SW480 (cell line): ENCODE measurements at places on chromosomes 6 and 20.

DNA sequence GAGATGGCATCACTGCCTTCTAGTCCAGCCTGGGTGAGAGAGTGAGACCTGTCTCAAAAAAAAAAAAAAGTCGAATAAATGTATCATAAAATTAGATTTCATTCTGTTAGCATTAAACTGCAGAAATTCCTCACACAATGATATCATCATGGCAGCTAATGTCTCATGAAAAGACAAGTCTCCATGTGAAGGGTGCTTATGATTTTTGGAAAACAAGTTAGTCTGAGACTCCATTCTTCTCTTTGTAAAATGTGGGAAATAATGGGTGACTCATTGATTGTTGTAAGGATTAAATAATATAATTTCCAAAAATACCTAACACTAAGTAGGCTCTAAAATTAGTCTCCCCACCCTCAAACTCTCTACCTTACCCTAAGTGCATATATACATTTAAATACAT lies 49.6 kb upstream of the CDYL start:
- no peak for DNase-seq

GRCh38 chr6:41584205-41584604 lies 38.0 kb downstream of the FOXP4 start:
- no peak for DNase-seq

DNA sequence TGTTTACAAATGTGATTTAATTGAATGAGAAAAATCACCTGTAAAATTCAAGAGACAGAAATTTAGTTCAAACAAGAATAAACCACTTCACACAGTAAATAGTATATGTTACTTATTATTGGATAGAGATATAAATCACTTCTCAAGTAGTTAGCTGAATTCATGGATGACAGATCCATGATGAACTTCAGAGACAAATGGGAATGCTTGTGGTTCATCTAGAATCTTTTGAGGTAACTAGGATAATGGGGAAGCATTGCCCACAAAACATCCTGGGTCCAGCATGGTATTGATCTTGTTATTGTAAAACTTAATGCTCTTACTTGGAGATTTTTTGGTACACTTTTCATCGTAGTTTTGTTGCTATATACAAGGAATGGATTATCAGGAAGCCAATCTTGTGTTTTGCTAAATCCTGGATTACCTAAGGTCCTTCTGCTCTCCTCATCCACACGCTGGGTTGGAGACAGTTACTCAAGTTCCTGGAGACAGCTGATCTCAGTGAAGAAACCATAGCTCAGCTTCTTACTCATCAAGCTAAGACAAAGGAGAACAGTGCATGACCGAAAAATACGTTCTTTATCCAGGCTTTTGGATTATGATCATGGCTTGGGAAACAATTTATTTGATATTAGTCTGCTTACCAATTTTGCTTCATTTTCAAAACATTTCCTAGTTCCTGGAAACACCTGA lies 142.5 kb upstream of the PREP start:
- no peak for DNase-seq

DNA sequence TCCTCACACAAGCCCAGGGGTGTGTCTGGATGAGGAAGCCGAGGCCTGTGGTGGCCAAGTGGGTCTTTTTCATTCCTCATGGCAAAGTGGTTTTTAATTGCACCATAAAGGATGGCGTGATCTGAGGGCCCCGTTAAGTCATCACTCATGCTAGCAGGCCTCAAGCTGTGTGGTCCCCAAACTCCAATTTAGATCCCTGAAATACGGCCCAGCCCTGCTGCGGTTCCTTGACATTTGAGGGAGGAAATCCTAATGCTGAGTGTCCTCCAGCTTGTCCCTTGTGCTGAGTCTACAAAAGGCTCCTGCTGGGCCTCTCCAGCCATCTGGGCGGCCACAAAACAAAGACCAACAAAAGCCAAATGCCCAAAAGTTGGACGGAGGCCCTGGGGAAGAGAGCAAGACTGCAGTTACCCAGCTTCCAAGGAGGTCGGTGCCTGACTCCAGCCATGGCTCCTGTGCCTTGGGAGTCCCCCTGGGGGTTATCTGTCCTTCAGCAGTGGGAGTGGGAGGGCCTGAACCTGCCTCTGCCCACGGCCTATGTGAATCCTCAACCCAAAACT lies 162.3 kb upstream of the PDE10A start:
- no peak for DNase-seq

- DNase-seq: no peak
Observed at GRCh38 chr6:161254464-161255253, 19.2 kb downstream of the AGPAT4 start.

DNA sequence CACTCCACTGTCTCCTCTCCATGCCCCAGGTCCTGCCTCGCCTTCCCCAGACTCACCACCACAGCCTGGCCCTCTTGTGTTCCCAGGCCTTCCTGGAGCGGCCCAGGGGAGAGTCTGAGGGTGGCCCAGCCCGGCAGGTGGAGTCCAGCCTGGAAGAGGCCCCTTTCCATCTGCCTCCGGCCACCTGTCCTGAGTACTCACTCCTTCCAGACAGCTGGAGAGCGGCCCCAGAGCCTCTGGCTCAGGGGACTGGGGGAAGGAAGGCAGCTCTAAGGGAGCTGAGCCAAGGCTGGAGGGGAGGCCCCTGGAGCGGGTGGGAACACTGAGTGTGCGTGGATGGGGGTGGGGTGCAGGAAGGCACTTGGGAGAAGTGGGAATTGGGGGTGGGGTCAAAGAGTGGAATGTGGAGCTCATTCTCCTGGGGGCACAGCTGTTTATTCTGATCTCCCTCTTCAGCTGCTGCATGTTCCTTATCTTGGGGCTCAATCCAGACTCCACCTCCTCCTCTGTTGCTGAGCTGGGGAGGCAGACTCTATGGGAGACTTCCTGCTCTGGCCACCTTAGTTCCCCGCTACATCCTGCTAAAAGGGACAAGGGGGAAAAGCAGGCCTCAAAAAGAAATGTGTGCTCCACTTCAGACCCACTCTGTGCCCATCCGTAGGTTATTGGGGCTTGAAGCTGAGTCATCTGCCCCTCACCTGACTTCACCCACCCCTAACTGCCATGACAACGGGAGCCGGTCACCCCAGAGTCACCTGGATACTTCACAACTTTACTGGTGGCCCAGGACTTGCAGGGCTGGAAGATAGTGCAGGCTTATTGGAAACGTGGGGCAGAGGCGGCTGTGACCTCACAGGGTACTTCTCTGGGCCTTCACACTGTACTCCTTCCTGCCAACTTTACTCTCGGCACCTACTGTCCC lies 19.5 kb upstream of the TAF8 start:
- DNase-seq: no peak

GRCh38 chr20:63295422-63295821 lies 2.4 kb downstream of the COL20A1 start:
- DNase-seq: peak; percentile 38

GRCh38 chr20:34220561-34220960 lies 20.7 kb upstream of the ASIP start:
- DNase-seq: peak; percentile 28

GRCh38 chr20:55255016-55255415 lies 750.3 kb downstream of the CBLN4 start:
- no peak for DNase-seq

DNA sequence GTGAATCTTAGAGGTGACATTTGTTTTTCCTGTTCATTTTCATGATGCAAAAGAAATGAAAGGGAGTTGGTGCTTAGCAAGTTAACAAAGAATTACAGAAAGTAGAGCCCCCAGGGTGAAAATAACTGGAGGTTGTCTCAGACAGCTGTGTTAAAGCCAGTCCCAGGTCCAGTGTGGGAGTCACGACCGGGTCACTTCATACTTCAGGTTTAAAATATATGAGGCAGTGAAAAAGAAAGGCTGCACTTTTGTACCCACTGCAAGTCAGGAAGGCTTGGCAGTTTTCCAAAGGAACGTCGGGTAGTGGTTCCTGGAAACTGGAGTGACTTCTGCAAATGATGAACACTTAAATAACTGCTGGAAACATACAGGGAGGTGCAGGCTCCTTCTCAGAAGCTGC lies 91.5 kb upstream of the THBS2 start:
- no peak for DNase-seq

- DNase-seq: peak; percentile 37
Observed at GRCh38 chr6:142756215-142756630, 188.8 kb downstream of the HIVEP2 start.

GRCh38 chr6:141464490-141464889 lies 668.2 kb upstream of the GJE1 start:
- DNase-seq: peak; percentile 20
